Activated T-cell treated with anti-CD3 and anti-CD28 coated beads, Interleukin-2, amount 50 U/mL, for 24 hours (primary cell): ENCODE measurements at places on chromosomes 7 and 10.

DNA sequence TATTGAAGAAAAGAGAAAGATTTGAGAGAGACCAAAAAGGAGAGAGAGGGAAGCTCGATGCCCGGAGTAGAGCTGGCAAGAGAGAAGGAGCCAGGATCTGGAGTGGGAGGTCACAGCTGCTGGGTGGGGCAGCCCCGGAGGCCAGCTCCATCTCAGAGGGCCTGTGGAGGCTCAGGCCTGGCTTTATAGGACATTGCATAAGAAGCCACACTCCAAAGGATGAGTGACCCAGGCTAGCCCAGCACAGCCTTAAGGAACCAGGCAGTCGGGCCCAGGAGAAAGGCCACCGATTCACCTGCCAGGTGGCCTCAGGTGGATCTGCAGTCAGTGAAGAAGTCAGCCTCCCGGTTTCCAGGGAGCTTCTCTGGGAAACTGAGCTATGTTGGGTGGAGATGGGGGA is 676 bp downstream of the PLAC9 start:
- DNase-seq = no peak

GRCh38 chr10:73940634-73941221 is 29.8 kb downstream of the PLAU start:
- peak; percentile 91 for DNase-seq

- peak; percentile 69 for DNase-seq
Measured at GRCh38 chr7:106022193-106022821, 59.2 kb downstream of the CDHR3 start.

DNA sequence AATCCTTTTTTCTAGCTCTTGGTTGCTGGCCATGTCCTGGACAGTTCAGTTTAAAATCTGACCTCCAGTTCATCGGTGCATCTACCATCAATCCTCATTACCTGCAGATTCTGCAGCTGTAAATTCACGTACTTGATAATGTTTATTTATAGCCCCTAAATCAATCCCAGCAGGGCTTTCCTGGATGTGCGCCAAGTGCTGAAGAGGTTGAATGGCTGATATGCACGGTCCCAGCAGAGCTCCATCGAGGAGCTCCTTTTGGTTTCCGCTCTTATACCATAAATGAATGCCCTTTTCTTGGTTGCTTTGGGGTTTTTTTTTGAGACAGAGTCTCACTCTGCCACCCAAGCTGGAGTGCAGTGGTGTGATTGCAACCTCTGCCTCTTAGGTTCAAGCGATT is 91.2 kb upstream of the CCZ1B start:
- no peak for DNase-seq

- peak; percentile 84 for DNase-seq
Measured at GRCh38 chr7:76020031-76020714, 25.8 kb upstream of the TMEM120A start.

- DNase-seq = no peak
Measured at GRCh38 chr10:71255808-71256660, 43.7 kb downstream of the UNC5B start.

DNA sequence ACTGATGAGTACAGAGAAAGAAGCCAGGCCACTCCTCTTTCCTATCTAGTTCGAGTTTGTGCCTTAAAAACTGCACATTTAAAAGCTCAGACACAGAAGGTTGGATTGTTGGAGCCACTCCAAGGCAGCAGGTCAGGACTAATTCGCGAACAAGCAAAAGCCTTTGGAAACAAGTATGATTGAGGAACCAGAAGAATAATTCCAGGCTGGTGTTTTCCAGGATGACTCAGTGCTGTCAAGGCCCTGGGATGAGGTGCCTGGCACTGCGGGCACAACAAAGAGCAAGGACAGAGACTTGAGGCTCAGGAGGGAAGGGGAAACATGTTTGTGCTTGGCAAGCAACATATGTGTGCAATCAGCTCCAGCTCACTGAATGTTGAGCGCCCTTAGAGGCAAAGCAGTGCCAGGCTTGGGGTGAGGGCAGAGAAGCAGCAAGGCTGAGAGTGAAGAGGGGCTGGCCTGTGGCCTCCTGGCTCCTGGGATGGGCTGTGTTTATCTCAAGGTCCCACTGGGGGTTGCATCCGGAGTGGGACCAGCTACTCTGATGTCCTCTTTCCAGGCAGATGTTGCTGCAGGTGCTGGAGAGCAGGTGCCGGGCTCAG is 44.1 kb downstream of the VSTM4 start:
- no peak for DNase-seq

- DNase-seq = no peak
Measured at GRCh38 chr7:128162666-128163065, 78.4 kb upstream of the LEP start.

DNA sequence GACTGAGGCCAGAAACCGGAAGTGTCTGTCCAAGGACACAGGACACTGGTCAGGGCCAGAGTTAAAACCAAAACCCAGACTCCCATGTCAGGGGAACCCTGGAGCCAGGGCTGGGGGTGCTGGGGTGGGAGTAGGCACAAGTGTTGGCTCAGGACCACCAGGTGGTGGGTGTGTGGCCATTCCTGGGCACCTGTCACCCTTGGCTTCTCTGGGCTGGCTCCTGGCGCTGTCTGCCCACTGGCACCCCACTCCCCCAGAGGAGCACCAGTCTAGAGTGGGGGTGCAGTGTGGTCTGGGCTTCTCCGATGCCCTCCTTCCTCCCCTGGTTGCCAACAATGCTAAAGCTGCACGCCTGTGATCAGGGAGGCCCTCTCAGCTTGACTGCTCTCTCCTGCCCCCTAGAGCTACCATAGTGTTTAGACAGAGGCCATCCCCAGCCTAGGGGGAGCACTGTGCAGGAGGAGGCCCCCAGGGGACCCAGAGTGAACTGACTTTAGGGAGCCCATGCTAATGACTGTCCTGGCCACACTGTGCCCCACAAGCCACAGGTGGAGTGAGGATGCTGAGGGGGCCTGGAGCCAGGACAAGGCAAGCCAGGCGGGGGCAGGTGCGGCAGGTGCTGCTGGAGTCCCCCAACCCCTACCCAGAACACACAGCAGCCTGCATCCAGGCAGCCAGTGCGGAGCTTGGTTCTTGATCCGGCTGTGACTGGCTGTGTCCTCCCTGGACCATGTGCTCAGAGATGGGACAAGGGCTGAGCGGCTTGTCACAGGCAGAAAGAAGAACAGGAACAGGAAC is 11.0 kb downstream of the RASGEF1A start:
- peak; percentile 50 for DNase-seq

- no peak for DNase-seq
Measured at GRCh38 chr10:32990811-32991210, 32.8 kb upstream of the ITGB1 start.

DNA sequence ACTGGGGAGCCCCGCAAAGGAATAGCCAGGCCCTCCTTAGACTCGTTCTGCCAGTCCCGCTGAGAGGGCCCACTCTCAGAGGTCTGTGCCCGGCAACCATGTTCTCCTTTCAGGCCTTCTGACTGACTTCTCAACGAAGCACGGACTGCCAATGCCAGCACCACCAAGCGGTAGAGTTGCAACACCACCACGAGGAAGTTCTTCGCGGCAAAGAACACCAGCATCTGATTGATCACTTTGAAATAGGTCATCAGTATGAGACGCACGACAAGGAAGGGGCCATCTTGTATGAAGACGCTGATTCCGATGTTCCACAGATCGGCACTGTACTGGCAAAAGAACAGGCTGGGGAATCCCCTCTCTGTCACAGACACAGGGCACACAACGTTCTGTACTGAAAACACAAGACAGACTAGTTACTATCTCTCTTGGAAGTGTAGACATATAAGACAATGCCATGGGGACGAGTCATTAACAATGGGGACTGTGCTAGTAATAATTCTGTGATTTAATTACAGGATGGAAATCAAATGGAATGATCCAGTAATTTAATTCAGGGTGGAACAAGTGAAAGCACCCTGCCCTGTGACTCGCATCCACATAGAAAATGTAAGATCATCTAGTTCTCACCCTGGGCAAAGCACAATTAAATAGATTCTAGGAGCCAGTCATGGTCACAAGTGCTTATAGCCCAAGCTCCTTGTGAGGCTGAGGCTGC is 42.7 kb downstream of the TMEM26 start:
- no peak for DNase-seq

- DNase-seq = no peak
Measured at GRCh38 chr7:16086743-16087142, 334.6 kb downstream of the CRPPA start.

DNA sequence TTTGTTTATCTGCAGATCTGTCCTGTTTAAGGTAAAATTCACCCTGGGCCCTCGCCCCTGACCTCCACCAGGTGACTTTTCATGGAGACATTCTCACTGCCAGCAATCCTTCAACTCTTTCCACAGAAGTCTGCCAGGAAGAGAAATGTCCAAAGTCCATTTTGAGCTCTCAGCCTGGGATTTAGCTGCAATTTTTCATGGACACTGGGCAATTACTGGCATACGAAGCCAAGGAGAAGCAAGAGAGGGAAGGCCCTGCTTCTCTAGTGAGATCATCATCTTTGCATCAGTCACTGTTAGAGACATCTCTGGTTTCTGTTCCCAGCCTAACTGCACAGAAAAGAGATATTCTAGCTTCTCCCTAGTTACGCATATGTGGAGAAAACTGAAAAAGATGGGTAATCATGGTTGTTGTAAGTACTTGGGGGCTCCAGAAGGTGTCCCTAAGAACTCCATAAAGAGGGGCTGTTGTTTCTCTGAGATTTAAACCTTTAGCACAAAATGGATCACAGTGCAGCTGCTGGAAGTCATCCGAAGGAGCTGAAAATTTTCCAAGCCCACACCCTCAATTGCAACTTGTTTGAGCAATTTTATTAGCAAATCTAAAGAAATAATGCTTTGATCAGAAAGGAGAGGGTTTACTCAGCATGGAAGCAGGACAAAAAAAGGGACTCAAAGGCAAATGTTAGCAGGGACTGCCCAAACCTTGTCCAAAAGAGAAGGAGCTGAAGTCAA is 168.9 kb downstream of the SNX10 start:
- no peak for DNase-seq

GRCh38 chr10:90856964-90857634 is 740 bp downstream of the HTR7 start:
- DNase-seq = no peak

GRCh38 chr10:20207653-20208052 is 391.4 kb downstream of the PLXDC2 start:
- DNase-seq = no peak

- no peak for DNase-seq
Measured at GRCh38 chr7:115008465-115009114, 86.7 kb downstream of the MDFIC start.

DNA sequence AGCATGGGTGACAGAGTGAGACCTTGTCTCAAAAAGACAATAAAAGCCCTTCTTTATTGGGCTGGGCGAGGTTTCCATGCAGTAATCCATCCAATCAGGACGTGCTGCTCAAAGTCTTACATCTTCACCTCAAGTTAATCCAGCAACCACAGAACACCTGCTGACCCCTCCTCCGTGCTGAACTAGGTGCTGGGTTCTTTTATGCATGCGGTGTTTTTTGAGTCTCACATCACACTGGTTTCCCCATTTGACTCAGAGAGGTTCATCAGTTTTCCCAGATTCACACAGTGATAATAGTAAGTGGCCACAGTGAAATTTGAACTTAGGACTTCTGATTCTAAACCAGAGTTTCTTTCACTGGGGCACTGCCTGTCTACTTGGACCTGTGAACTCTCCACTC is 58.3 kb upstream of the GTF2I start:
- no peak for DNase-seq

GRCh38 chr10:100993986-100994708 is 5.5 kb upstream of the LZTS2 start:
- DNase-seq = no peak

DNA sequence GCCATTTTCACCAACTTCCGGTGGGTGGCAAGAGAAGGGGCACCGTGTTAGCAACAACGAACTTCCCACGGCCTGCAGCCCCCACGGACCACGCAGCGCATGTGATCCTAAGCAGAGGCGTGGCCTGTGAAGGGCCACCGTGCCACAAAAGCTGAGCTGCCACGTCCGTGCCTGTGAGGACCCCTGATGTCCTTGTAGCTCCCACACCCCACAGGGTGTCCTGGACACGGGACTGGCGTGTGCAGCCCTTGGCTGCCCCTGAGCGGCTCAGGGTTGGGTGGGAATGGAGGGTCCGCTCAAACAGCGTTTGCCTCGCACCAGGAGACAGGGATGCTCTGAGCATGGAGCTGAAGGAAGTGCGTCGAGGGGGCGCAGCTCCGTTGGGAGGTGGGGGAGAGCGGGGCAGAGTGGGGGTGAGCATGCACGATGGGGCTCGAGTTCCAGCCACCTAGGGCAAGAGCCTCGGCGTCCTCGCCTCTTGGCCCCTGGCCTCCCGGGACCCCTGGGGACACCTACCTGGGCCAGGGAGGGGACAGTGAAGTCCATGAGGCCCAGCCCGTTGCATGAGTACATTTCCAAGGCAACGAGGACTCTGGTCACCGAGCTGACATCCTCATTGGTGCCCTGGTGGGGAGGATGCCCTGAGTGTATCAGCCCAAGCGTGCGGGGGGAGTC is 33.6 kb downstream of the CFAP46 start:
- DNase-seq = no peak

DNA sequence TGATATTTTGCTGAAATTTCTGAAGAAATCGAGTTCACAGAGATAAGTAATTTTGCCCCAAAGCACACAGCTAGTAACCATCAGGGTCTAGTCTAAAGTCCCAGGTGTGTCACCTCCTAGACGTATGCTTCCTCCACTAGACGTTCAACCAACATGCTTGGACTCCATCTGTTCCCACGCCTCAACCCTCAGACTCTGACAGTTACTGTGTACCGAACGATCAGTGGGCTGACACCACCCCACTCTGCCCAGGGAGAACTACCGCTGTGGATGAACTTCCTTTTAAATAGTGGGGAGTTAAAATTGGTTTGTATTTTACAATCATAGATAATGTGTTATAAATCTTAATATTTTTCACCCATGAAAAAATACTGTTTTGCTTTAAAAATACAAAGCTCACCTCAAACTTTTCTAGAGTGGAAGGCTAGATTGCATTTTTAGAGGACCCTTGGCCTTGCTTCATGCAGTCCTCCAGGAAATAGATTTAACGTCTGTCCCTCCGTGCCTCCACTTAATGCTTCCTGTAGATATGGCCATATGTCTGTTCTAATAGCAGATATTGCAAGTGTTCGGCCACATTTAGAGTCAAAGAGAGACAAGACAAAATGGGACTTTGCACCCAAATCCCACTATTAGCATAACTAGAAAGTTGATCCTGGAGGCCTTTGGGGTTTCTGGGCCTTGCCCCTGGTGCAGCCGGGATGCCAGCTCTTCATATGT is 91.4 kb upstream of the ZPBP start:
- no peak for DNase-seq

GRCh38 chr10:71085689-71086438 is 126.5 kb upstream of the UNC5B start:
- DNase-seq = peak; percentile 7
